Stimulated activated CD4-positive, alpha-beta T cell treated with anti-CD3 and anti-CD28 coated beads, Interleukin-15, amount 100 ng/mL, for 48 hours (primary cell): ENCODE measurements at places on chromosomes 7 and 10.

DNA sequence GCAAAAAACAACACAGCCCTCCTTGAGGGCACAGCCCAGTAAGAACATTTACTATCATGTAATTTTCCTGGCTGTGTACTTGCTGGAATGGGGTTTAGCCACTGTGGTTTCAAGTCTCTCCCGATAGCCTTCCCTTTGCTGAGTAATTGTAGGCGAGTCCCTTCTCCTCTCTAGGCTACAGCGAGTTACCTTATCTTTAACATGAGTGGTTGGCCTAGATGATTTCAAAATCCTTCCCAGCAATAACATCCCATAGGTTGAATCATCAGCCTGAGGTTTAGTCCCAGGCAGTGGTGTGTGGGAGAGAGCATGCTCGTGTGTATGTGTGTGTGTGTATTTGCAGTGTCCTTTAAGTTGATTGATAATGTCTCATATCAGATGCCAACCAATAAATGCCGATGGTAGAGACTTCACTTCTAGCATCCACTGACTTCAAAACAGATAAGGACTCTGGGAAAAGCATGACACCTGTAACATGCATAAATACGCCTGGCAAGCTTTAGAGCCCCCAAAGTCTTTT is 142.9 kb upstream of the ZMIZ1 start:
- no peak for DNase-seq

- no peak for DNase-seq
Measured at GRCh38 chr7:2956076-2956475, 87.6 kb downstream of the CARD11 start.

DNA sequence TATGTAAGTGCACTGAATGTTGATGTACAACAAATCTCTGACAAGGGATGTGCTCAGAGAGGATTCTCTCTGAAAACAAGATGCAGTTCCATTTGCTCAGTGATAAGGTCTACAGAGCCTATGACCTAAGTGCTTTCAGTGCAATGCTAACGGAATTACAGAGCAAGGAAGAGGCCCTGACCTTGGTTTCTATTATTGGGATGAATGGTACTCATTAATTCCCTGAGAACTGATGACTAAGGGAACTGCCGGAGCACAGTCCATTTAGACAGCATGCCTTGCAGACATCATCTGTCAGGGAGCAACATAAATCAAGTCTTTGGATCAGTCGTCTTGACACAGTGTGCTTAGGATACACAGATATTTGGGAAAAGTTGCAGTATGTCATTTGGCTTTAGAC is 340.8 kb downstream of the PHTF2 start:
- no peak for DNase-seq

DNA sequence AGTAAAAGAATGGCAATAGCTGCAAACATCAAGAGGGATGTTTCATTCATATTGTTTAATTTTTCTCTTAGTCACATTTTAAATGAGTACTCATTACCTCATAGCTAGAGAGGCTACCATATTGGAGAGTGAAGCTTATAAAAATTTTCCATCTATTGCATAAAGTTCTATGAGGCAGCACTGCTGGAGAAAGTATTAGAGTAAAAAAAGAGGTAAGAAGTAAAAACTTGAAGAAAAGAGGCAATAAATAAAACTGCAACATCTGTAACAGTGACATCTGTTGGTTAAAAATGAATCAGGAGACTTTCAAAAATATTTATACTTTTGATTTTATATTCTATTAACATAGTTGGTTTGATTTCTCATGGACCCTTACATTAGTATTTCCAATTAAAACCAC is 284.5 kb upstream of the SEMA3D start:
- DNase-seq = no peak

DNA sequence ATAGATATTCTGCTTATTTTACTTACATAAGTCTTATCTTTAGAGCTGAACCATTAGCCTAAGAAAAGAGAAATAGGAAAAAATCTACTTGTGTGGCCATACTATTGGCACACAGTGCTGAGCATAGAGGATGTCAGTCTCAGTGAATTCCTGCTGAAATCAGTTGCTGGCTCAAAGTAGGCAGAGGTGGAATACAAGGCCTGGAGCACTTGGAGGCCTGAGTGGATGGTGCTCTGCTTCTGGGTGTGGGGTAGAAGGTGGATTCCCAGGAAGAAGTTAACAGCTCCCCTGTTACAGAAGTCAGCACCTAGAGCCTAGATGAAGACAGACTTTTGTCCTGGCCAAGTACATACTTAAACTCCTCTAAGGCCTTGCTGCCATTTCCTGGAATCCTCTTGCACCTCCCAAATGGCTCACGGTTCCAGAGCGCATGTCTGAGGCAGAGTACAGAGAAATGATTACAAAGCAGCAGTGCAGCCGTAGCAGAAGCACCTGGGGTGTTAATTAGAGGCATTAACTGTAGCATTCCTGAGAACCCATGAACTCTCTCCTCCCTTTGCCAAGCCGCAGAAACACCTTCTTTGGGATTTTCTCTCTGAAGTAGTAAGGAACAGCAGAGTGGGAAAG is 18.0 kb upstream of the XPNPEP1 start:
- no peak for DNase-seq

DNA sequence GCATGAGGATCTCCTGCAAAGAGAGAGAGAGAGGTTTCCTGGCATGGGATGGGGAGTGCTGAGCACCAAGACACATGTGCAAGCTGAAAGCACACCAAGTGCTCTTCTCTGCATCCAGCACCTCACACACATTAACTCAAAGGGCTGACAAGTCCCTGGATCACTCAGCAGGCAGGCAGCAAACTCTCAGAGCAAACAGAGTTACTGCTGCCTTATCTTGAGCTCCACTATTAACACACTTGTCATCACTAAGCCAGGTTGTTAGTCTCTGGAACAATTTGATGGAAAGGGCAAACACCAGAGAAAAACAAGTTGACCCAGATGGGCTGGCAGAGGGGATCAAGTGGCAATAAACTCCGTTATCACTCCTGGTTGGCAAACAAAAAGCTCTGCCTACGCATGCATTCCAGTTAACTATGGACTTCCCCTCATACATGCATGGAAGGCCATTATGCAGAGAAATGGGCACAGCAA is 349.9 kb downstream of the KCNMA1 start:
- DNase-seq = no peak
